ENCODE measurements at places on chromosomes 1 and 21. TPM values are rescaled to one million over a fixed set of nuclear protein-coding genes. Genes with fewer than 3 reads are reported as not detected.

DNA sequence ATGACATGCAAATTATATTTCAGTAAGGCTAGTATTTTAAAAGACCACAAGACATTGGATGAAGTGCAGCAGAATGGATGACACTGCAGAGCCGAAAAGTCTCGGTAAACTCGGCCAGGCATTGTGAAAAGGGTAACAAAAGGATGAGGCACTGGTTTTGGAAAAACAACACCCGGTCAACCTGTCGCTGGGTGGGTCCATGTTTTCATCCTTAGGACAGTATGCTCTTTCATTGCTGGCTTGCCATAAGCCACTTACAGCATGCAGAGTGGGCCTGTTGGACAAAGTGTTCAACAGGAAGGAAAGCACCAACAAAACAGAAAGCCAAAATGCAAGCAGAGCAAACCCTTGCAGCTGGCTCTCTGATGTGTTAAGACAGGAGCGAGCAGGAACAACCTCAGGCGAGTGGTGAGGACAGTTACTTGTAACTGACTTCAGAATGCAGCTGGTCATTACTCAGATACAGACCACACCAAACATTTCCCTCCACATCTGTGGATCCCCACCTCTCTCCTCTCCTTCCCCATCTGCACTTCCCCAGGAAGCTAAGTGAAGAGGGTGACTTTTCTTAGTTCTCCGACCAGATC lies 2.9 kb upstream of the RCAN1 start:
- H3K27me3 ChIP-seq = peaks cover 16% of the 10 kb centered on the region
- no peak overlapping the region for H3K4me3 ChIP-seq
- H3K27ac ChIP-seq = no peak overlapping the region
- peaks cover 9% of the 10 kb centered on the region for H3K4me1 ChIP-seq
- no peak for DNase-seq

GRCh38 chr1:9874959-9875635 lies 35.0 kb downstream of the CTNNBIP1 start:
- peak overlapping the region; percentile 44 for H3K4me3 ChIP-seq
- no peaks in the 10 kb centered on the region for H3K36me3 ChIP-seq
- H3K27ac ChIP-seq = no peak overlapping the region

GRCh38 chr1:84096176-84096575 lies 47.9 kb upstream of the PRKACB start:
- no peak overlapping the region for H3K27ac ChIP-seq
- H3K4me1 ChIP-seq = no peaks in the 10 kb centered on the region
- no peaks in the 10 kb centered on the region for H3K27me3 ChIP-seq
- DNase-seq = no peak

DNA sequence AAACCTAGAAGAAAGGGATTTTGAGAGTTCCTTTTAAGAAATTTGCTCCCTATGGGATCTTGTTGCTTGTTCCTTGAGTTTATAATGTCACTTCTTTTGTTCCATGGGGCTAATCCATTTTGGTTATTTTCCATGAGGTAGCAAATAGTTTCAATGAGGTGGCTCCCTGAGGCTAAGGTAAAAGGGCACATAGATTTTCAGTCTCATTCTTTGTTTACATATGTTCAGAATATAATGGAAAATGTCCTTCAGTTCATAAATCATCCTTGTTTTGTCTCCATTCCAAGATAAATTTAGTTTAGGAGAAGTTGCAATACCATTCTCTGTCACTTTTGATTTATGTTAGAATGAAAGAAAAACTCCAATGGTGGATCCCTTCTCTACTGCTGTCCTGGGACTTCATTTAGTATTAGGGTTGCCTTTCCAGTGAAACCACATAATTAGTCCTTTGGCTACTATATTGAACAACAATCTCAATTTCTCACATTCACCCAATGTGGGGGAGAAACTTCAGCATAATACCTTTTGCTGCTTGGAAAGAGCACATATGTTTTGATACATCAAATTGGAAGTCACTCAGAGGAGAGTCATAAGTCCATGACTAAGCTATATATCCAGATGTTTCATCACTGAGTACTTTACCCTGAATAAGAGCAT lies 80.9 kb upstream of the ADAMTS5 start:
- no peaks in the 10 kb centered on the region for H3K27me3 ChIP-seq
- peak; percentile 39 for DNase-seq
- H3K4me1 ChIP-seq = peaks cover 4% of the 10 kb centered on the region
- H3K36me3 ChIP-seq = no peaks in the 10 kb centered on the region
- H3K4me3 ChIP-seq = no peak overlapping the region
- H3K27ac ChIP-seq = no peak overlapping the region

Gene S100A11
- total RNA-seq = 142 TPM

Gene LDLRAD2
- total RNA-seq = not detected

GRCh38 chr1:223775054-223775453 lies 62.7 kb downstream of the CAPN2 start:
- H3K4me1 ChIP-seq = peaks cover 49% of the 10 kb centered on the region
- H3K27me3 ChIP-seq = no peaks in the 10 kb centered on the region
- DNase-seq = no peak
- no peak overlapping the region for H3K4me3 ChIP-seq

GRCh38 chr1:201296352-201296751 lies 13.0 kb downstream of the PKP1 start:
- H3K4me1 ChIP-seq = peaks cover 20% of the 10 kb centered on the region
- H3K27me3 ChIP-seq = no peaks in the 10 kb centered on the region
- no peak overlapping the region for H3K4me3 ChIP-seq
- DNase-seq = no peak

- no peak overlapping the region for H3K4me3 ChIP-seq
- H3K4me1 ChIP-seq = peaks cover 16% of the 10 kb centered on the region
- H3K27me3 ChIP-seq = no peaks in the 10 kb centered on the region
- DNase-seq = peak; percentile 84
- peak overlapping the region; percentile 38 for H3K27ac ChIP-seq
Observed at GRCh38 chr1:53781654-53782053, 42.7 kb upstream of the GLIS1 start.

Data from osteoblast (primary cell).